ENCODE measurements at places on chromosomes 5 and 9.
A peak's percentile ranks its signal among the peaks of the same experiment; 100 is the strongest.

GRCh38 chr5:108320231-108320630 is 61.7 kb downstream of the FBXL17 start:
- DNase-seq: no peak

- no peak for DNase-seq
Observed at GRCh38 chr9:105318729-105319191, 74.3 kb downstream of the SLC44A1 start.

DNA sequence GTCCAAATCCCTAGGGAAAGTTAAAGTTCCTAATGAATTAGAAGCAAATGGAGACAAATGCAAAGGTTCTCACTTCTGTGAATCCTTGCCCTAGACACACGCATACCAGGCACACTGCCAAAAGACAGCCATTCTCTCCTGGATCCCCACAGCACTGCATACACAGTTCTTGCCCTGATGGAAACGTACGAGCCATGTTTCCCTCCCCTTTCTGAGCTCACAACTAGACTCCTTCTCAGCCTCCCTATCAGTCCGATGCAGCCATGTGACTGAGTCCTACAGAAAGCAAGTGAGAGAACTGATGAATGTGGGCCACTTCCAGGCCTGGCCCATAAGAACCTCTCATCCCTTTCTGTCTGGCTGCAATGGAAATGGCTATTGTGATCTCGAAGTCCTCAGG is 92.0 kb downstream of the ZNF608 start:
- DNase-seq: no peak

DNA sequence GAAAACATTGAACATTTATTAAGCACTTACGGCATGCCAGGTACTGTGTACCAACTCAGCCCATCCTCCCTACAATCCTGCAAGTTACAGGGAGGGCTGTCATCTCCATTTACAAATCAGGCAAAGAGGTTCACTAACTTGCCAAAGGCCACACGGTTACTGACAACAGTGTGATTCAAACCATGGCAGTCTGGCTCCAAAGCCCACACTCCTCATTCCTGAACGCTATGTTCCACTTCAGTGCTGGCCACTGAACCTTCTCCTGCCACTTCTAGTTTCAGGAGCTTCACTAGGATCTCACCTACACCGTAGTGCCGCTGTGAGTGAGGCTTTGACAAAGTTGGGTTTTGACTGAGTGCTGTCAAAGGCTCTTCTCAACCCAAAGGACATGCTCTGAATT is 7.2 kb upstream of the LIFR start:
- no peak for DNase-seq

GRCh38 chr5:76735762-76736545 is 20.0 kb downstream of the F2R start:
- no peak for DNase-seq

DNA sequence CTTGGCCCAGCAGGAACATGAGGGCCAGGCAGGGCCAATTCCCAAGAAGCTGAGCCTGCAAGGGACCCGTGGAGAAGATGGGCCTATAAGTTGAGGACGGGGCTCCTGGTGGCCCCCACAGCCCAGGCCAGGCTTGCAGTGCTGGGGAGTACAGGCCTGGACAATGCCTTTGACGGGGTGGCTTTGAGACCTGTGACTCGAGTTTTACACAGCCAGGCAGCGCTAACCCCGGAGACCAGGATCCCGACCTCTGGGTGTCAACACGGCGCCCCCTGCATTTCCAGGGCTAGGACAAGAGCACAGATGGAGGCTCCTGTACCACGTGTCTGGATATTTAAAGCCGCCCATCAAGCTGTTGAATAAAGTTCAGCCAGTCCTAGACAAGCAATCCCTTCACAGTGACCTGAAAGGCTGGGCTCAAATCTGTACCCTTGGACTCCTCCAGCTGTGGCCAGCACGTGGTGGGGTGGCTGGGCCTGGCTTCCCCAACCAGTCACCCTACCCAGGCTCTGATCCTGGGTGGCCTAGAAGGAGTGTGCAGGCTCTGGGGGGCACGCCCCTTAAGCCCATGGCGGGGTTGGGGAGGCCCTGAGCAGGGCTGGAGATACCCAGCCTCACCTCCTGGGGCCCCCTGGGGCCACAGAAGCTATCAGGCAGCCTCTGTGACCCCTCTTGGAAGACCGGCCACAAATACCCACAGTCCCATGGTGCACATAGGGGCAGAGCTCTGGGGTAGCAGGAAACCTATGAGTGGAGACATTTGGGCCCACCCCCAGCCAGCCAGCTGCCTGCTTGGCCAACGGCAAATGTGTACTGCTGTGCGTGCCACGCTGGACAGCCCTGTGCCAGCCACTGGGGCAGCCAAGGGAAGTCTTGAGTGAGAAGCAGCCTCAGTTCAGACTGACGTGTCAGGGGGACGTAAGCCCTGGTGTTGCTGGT is 88.7 kb downstream of the NTNG2 start:
- DNase-seq: no peak

GRCh38 chr9:117823576-117823975 is 119.4 kb downstream of the TLR4 start:
- no peak for DNase-seq

DNA sequence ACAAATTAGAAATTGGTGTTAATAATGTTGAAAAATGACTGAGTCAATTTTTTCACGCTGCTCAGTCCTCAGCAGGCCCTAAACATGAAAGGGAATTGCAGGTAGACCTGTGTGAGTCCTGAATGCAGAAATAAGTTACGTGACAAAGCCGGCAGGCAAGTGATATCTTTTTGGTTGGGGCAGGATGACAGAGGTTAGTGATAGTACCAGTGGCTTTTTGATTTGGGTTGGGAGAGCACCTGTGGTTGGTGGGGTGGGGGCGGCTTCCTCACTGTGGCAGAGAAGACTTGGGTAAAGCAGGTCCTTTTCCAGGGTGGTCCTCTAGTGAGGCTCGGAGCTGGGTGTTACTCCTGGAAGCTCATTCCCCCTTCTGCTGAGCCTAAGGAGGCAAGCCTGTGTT is 164.7 kb downstream of the TMEM167A start:
- DNase-seq: no peak

DNA sequence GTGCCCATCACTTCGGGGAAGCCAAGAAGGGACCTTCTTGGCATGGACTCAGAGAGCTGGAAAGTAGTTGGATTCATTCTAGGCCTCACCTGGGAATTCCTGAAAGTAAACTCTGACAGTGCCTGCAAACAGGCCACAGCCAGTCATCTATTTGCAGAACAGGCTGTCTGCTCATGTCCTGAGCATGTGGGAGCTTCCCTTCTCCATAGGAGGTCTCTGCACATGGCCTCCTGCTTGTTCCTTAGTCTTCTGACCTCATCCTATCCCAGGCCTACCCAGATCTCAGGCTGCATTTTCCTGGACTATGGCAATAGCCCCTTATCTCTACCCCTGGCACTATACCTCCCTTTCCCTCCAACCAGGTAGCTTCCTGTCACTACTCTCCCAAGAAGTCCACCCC is 67.2 kb upstream of the FSTL4 start:
- no peak for DNase-seq

DNA sequence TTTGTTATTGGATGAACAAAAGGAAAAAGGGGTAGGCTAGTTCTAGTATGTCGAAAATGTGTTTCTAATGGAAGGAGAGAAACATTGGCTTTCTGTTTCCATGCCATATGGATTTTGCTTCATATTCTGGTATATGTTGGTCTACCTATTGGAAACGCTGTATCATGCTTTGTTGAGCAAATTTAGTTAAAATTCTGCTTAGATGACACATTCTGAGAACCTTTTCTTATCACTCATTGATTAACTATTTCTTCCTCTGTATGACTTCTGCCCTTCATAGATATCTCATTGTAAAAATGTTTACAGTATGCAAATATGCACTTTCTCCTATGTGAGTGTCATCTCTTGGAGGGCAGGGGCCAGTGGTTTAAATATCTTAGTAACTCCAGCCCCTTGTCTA is 68.8 kb upstream of the GPR151 start:
- DNase-seq: no peak

DNA sequence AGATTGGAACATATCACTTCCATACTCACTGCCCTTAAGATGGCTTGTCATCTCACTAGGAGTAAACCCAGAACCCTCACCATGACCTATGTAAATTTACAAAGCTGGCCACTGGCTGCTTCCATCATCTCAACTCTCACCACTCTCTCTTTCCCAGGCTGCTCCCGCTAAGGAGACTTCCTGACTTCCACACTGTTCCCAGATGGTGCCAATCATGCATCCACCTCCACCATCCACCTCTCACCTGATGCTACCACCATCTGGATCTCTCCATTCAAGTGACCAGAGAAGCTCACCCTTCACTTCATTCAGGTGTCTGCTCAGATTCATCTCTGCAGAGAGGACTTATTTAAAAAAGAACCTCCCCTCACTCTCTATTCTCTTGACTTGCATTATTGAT is 91.3 kb downstream of the HTR4 start:
- no peak for DNase-seq

DNA sequence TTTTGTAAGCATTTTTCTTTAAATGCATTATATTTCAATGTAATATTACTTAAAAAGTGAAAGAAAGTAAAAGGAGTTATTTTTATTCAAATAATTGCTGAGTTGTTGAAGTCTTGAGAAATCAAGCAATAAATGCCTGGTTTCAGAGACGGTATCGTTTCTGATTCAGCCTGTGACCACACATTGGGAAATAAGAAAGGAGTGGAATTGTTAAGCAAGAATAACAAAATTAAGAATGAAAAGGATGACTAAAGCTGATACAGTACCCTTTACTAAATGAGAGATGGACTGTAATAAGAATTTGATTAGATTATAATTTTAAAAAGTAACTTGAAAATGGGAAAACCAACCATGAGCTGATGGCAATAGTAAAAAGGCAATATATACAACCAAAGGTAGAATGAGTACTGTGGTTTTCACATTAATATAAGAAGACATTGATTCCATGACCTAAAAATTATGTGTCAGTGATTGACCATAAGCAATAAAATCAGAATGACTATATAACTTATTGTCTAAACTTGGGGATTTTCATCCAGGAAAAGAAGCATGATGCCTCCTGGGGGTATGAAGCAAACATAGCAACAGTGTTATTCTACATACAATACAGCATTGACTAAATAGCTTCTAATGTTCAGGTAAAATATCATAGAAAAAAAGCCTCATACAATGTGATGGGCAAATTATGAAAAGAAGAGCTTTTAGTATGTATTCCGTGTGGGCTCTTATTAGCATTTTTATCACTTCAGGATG is 101.9 kb upstream of the PRDM9 start:
- no peak for DNase-seq

GRCh38 chr9:84754461-84754860 is 84.9 kb downstream of the NTRK2 start:
- DNase-seq: no peak

GRCh38 chr9:73720601-73721000 is 568.9 kb downstream of the ANXA1 start:
- no peak for DNase-seq

- no peak for DNase-seq
Observed at GRCh38 chr5:94618029-94618492, 343 bp downstream of the KIAA0825 start.

DNA sequence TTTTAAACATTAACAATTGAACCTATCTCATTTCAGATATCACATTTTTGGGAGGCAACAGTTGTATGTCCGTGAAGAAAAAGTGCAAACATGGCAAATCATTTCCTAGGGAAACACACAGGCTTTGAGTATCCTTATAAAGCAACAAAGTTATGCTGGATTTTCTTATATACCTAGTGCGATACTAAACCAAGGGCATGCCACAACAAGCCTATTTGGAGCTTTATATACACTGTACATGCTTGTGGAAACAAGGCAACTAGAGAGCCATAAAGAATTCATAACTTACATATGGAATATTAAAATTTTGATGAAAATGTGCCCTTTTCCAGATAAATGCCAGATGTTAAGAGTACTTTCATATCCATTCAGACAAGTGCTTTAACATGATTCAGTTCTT is 191.4 kb downstream of the DCP2 start:
- DNase-seq: no peak

- DNase-seq: no peak
Observed at GRCh38 chr5:14188778-14189177, 45.6 kb downstream of the TRIO start.

DNA sequence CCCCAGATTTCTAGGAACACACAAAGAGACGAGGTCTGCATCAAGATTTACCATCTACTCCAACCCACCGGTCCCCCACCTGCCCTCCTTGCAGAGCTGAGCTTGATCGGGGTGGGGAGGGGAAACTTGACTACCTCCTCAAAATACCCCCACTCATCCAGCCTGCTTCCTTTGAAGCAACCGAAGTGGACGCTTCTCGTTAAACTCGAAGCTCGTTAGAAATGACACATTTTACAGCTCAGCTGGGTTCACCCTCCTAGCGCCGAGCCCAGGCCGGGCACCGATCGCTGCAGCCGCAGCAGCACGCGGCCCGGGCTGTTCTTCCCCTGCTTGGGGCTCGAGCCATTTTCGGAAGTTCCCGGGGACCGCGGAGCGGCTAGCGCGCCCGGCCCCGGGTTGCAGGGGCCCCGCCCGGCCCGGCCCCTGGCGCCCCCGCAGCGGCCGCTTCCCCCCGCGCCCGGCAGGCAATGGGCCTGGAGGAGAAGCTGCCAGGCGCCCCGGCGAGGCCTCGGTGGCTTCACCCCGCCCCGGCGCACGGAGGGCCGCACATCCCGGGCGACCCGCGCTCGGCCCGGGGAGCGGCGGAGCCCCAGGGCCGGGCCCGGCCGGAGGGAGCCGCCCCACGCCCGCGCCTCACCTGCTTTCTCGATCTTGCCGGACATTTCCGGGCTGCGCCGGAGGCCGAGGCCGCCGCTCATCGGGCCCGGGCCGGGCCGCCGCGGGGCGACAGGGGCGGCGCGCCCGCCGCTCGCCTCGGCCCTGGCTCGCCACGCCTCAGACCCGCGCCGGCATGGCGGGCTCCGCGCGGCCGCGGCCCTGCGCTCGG is 530 bp downstream of the RAPGEF1 start:
- DNase-seq: peak; percentile 55

- no peak for DNase-seq
Observed at GRCh38 chr9:95483431-95483830, 33.3 kb downstream of the PTCH1 start.

- DNase-seq: no peak
Observed at GRCh38 chr9:21708260-21708711, 94.2 kb upstream of the MTAP start.

- DNase-seq: no peak
Observed at GRCh38 chr9:99808454-99808853, 13.2 kb upstream of the NR4A3 start.

GRCh38 chr5:65100911-65101631 is 332.3 kb downstream of the CWC27 start:
- peak; percentile 29 for DNase-seq

DNA sequence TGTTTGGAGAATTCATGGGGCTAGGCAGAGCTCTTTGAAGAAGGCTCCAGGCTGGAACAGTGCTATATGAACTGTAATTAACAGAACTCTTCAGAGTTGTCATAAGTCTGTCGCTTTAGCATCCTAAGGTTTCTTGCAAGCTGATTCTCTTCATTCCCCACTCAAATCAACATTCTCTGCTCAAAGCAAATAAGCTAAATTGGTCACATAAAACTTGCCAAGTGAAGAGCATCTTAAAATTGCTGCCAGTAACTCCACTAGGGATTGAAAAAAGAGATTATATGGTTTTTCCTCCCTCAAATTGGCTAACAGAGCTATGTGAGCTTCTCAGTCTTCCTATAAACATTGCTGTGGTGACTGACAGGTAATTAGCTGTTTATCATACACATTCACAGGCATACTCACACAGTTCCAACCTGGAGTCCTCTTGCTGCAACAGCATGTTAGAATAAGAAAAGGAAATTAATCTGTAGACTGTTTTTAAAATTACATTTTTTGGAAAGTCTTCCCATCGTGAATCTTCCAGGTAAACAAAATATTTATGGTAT is 298.5 kb upstream of the ATP10B start:
- DNase-seq: no peak

GRCh38 chr9:35518981-35519679 is 29.2 kb downstream of the RUSC2 start:
- DNase-seq: no peak

GRCh38 chr9:123680352-123680751 is 249.6 kb downstream of the DENND1A start:
- DNase-seq: no peak
